ENCODE measurements at places on chromosomes 11 and 22.

DNA sequence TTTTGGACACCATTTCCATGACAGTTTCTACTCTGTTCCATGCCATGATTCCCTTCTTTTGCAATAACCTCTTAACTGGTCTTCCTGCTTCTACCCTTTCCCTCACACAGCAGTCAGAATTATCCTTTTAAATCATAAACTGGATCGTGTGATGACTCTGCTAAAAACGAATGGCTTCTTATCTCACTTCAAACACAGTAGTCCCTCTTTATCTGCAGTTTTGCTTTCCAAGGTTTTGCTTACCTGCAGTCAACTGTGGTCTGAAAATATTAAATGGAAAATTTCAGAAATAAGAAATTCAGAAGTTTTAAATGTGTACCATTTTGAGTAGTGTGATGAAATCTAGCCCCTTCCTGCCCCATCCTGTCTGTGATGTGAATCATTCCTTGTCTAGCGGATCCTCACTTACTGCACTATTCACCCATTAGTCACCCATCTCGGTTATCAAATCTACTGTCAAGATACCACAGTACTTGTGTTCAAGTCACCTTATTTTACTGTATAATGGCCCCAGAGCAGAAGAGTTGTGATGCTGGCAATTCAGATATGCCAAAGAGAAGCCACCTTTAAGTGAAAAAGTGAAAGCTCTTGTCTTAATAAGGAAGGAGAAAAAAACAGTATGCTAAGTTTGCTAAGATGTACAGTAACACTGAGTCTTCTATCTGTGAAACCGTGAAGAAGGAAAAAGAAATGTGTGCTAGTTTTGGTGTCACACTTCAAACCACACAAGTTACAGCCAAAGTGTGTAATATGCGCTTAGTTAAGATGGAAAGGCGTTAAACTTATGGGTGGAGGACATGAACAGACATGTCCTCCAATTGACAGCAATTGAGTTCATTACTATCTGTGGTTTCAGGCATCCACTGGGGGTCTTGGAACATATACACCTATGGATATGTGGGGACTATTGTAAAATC is 283.0 kb downstream of the DDX10 start:
- peak; percentile 84 for DNase-seq

DNA sequence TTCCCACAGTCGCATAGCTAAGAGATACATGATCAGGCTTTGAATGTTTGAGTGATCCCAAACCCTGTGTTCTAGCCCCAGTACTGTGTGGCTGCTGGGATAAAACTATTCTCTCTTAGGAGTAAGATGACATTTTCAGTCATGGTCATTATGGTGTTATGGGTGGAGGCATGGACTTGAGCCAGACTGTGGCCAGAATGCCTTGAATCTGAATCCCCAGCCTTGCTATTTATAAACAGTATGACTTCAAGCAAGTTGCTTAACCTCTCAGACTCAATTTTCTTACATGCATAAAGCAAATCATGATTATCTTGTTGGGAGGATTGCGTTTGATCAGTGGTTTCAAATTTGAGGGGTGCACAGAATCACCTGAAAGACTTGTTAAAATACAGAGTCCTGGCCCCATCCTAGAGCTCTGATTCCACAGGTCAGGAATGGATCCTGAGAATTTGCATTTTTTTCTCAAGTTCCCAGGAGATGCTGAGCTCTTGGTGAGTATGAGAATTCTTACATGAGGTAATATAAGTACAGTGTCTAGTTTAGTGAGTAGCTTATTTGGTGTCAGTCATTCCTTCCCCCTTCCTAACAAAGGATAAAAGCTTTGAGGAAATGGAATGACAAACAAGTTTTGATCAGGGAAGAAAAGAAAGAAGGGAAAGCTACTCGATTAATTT is 571.7 kb downstream of the METTL15 start:
- DNase-seq = peak; percentile 43

- no peak for DNase-seq
Measured at GRCh38 chr11:133900176-133901105, 55.1 kb upstream of the SPATA19 start.

GRCh38 chr22:49929211-49929979 is 11.0 kb downstream of the CRELD2 start:
- no peak for DNase-seq

- no peak for DNase-seq
Measured at GRCh38 chr11:120044011-120044675, 93.8 kb downstream of the TRIM29 start.
